Foreskin melanocyte (primary cell): ENCODE measurements at places on chromosomes 6 and 20.

DNA sequence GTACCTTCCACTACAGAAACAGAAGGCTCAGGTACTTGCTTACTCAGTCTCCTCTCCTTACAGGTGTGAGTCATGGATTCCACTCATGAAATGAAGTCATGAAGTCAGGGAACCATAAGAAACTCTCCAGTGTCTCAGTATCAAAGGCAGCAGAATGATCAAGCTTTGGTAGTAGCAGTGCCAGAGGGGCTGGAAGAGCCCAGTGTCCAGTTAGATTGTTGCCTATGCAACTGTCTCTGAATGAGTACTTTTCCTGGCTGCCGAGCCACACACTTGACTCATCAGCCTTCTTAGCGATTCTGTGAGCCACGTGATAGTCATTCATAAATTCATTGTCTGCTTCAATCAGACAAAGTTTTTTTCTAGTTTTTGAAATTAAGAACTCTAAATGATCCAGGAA lies 52.2 kb upstream of the DTNBP1 start:
- peak; percentile 48 for DNase-seq

DNA sequence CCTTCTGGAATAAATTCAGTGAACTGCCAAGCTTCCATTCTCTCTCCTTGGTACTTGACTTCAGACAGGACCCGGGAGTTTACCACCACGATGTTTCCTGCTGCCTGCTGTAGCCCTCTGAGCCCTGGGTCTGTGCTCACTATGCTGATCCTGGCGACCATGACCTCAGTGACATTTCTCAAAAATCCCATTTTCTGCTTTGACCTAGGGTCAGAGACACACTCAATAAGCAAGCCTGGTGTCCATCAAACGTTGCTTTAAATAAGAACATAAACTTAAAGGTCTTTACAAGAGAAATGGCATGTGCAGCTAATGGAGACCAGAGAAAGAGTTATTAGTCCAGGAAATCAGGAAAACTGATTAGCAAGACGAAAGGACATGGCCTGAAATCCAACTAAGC lies 509.7 kb upstream of the SULF2 start:
- DNase-seq = no peak

DNA sequence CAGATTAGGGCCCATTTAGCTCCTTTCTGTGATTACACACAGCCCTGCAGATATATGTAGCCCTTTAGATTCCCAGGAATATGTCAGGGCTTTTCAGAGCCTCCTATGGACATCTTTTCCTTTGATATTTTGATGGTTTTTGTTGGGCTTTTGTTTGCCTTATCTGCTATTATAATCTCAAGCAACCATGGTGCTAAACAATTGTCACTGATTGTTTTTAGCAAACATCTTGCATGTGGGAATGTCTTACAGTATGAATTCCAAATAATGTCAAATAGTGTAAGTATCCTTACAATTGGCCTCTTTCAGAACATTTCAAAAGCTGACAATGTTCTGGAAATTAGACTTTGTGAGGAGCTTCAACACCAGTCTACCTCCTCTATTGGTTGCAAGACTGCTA lies 333.6 kb upstream of the OPRM1 start:
- no peak for DNase-seq

DNA sequence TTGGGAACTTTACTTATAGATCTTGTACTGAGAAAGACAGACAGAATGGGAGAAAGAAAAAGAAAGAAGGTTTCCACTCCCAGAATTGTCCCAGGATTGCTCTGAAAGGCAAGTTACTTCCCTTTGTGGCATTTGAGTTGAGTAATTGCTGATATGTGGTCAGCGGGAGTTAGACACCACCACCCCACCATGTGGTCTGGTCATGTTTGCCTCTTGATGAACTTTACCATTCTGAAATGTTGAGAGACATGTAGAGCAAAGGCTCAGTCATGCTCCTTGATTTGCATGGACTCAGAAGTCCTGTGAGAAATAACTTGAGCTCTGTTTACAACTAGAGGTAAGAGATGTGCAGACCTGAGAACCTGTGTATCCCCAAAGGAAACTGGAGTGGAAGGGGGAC lies 17.1 kb downstream of the TCF21 start:
- DNase-seq = no peak

GRCh38 chr20:50715694-50716093 lies 15.7 kb upstream of the PARD6B start:
- no peak for DNase-seq

DNA sequence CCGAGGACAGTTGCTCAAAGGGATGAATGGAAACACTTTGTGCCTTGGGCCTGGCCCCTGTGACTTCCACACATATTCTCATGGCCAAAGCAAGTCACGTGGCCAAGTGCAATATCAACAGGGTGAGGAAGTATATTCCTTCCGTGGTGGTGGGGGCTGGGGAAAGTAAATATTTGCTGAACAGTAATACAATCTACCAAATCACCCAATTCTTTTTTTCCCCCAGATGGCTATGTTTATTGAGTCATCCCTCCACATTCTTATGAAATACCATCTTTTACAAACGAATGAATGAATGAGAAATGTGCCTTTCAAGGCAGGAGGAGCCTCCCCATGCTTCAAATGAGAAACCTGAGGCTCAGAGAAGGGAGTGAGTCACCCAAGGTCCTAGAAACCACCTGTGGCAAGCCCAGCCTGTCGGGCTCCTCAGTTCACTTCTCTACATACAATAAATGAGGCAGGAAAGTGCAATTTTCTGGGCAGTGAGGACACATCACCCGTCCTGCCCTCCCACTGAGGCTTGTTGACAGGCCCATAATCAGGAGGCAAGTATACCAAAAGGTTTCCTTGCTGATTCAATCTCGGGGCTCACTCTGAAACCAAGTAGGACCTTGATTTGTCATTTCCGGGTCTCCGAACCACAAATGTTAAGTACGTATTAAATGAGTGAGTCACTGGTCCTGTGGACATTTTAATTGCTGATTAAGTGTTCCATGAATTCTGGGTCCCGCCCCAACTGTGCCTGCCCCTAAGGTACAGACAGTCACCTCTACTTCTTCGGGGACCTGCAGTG lies 25.3 kb upstream of the TOP1 start:
- DNase-seq = peak; percentile 80

DNA sequence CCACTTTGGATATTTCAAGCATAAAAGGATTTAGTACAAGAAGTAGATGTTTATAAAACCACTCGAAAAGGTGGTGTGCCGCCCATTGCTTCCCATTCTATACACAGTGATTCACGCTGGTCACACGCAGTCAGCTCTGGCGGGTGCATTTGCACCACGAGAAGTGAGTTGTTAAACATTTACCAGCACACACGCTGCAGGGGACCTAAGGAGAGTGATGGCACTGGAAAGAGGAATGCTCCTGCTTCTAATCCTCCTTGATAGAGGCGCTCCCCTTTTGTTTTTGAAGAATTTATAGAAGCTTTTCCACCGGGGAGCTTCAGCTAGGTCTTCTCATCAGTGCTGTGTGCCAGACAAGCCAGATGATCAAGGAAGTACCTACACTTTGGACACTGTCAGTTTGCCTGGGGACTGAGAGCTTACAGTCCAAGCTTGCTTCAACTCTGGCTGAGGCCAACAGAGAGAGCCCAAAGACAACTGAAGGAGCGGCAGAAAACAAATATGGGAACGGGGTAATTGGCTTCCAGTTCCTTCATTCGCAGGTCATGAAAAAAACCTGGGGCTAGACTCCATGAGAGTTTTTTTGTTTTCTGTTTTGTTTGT lies 31.2 kb downstream of the MUC22 start:
- no peak for DNase-seq

DNA sequence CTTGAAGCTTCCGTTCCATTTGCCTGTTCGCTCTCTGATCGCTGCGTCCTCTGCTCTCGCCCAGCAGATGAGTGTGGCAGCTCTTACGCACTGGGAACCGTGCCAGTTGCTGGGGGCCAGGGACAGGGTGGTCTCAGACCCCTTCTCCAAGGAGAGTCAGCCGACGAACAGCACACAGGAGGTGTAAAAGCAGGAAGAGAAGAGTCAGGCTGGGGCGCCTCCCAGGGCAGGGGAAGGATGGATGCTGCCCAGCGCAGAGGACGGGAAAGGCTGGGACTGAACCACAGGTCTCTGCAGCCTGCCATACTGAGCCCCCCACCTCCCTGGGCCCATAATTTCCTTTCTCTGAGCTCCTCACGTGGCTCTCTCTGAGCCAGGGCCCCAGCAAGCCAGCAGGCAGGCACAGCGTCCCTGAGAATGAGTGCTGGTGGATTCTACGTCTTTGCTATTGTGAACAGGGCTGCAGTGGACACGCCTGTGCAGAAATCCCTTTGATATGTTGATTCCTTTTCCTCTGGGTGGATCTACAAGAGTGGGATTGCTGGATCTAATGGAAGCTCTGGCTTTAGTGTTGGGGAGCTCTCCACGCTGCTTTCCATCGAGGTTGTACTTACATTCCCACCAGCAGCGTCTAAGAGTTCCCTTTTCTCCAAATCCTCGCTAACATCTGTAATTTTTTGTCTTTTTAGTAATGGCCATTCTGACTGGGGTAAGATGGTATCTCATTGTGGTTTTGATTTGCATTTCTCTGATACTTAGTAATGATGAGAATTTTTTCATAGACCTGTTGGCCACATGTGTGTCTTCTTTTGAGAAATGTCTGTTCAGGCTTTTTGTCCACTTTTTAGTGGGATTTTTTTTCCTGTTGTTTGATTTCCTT lies 104.1 kb downstream of the PSMB1 start:
- no peak for DNase-seq
